ENCODE measurements at places on chromosomes 7 and 10.

- DNase-seq = no peak
Observed at GRCh38 chr7:32163896-32164295, 93.7 kb upstream of the PDE1C start.

DNA sequence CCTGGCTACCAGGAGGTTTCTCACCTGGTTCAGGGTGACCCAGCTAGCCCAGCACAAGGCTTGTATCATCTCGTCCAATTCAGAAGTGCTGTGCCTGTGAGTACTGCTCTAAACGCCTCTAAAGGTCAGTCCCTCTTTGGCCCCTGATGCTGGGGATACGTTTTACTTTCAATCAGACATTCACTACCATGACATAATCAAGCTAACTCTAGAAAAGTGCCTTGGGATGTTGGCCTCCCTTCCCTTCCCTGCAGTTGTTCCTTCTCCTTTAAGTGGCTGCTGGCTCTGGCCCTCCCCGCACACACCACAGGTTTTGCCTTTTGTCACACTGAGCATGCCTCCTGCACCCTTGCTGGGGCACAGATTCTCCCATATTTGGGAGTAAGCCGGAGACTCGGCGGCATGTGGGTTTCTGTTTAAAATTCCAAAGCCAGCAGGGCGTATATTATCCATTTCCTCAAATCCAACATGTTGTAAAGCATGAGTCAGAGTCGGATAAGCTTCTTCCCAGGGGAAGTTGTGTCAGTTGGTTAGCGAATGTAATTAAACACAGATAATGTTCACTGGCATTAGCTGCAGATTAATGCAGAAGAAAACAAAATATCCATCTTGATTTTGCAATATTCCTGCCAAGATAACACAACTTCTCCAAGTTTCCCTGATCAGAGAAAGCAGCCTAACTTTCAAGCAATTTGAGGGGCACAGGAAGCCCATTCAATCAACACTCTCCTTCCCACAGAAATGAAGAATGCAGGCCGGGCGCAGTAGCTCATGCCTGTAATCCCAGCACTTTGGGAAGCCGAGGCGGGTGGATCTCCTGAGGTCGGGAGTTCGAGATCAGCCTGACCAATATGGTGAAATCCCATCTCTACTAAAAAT is 31.8 kb upstream of the VCL start:
- no peak for DNase-seq

GRCh38 chr7:51251290-51251689 is 65.3 kb downstream of the COBL start:
- DNase-seq = no peak

- DNase-seq = no peak
Observed at GRCh38 chr10:17348501-17349349, 105.7 kb downstream of the ST8SIA6 start.

- DNase-seq = no peak
Observed at GRCh38 chr7:6649241-6649961, 12.3 kb downstream of the ZNF316 start.
